ENCODE measurements at places on chromosomes 1 and 21.

DNA sequence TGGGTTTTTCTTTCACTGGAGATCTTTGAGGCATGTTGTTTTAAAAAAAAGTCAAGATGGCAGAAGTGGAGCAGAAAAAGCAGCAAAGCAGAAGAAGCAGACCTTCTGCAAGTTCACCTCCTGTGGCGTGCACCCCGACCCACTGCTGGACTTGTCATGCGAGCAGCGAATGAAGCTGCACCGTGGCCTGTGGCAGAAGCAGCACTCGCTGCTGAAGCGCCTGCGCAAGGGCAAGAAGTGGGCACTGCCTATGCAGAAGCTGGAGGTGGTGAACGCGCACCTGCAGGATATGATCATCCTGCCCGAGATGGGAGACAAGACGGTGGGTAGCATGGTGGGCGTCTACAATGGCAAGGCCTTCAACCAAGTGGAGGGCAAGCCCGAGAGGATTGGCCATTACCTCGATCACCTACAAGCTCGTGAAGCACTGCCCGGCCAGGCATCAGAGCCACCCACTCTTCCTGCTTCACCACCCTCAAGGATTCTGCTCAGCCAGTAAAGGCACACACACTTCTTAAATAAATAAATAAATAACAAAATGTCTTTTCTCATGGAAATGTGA lies 22.1 kb downstream of the METTL13 start:
- no peak for DNase-seq

DNA sequence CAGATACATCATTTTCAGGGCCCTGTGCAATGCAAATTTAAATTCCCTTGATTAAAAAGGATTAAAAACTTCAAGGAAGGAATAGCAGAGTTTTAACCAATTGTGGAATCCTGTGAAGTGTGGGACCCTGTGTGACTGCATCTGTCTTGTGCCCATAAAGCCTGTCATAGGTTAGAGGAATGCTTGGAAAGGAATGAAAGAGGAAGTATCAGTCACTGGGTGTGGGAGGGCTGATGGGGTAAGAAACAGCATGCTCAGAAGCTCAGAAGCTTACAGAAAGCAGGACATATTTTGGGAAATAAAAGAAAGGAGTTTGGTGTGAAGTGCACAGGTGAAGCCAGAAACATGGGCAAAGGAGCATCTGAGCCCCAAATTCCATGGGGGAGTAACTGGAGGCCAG lies 150.8 kb upstream of the ETV3 start:
- no peak for DNase-seq

DNA sequence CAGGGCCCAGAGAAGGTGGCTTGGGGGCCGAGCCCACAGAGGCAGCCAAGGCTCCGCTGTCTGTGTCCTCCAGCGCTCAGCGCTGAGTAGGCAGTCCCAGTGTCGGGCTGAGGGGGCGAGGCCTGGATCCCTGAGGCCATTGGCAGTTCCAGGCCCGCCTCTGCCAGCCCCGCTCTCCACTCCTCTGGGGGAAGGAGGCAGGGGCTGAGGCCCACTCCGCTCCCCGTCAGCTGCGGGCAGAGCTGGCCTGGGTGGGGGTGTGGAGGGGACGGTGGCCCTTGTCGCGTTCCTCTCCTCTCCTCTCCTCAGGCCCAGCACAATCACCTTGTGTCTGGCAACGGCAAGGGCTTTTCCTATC lies 132.8 kb downstream of the CASZ1 start:
- no peak for DNase-seq

DNA sequence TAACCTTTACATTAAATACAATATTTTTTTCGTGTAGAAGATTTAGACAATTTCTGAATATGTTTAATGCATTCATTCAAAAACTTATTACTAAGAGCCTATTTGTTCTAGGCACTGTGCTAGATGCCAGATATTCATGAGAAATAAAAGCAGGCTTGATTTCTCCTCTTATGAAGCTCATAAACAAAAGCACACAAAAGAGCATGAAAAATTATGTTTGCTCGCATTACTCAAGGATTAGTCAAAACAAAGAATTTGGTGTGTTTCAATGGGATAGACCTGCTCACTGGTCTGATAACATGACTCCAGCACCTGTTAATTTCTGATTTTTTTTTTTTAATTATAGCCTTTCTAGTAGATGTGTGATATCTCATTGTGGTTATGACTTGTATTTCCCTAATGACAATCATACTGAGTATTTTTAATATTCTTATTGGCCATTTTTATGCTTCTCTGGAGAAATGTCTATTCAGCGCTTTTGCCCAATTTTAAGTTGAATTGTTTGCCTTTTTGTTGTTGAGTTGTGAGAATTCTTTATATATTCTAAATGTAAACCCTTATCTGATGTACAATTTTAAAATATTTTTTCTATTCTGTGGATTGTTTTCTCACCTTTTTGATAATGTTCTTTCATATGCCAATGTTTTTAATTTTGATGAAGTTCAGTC lies 382.3 kb upstream of the ADGRL4 start:
- no peak for DNase-seq

DNA sequence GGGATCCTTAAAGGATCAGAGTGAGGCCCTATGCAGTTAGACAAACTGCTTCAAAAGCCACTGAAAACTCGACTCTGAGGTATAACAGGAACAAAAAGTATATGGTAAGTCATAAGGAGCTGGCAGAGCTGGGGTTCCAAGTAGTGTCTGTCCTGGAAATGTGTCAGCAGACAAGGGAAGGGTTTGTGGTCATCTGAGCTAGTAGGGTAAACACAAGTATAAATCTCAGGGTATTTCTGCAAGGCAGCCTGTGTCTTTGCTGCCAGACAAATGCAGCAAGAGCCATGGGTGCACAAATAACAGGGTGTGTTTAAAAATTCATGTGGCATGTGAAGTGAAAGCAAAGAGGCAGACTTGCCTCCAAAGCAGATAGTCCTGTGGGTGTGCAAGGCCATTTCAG lies 759.0 kb upstream of the ADAMTS5 start:
- DNase-seq = no peak

- DNase-seq = no peak
Measured at GRCh38 chr1:228310162-228310792, 96.4 kb downstream of the TRIM11 start.

GRCh38 chr1:180236698-180237509 lies 6.8 kb downstream of the LHX4 start:
- DNase-seq = no peak

- no peak for DNase-seq
Measured at GRCh38 chr1:239826211-239826610, 265.5 kb upstream of the FMN2 start.

- DNase-seq = no peak
Measured at GRCh38 chr21:36565540-36565939, 85.6 kb upstream of the CLDN14 start.

DNA sequence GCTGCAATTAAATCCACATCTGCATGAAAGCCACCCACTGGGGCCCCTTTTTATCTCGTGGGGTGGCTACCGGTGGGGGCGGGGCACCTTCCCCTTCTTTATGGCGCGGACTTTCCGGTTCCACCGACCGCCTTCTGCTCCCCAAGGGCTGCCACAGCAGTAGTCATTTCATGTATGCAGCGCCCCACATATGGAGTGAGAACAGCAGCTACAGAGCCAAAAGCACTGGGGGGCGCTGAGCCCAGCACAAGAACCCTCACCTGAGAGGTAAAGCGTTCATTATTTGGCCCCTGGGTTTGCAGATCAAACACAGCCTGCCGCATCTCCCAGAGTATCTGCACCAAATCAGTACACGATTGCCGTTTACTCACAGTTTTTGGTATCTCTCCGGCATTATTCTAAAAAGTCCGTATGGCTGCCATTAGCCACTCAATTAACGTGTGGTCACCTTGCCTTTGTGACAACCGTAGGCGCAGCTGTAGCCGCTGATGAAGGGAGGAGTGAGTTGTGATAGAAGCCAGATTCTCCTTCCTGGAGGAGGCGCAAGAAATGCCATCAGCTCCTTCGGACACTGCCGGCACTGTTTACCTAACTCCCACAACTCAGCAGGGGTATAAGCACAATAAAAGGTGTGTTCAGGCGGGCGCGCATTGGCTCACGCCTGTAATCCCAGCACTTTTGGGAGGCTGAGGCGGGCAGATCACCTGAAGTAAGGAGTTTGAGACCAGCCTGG lies 30.4 kb upstream of the CR2 start:
- DNase-seq = no peak

DNA sequence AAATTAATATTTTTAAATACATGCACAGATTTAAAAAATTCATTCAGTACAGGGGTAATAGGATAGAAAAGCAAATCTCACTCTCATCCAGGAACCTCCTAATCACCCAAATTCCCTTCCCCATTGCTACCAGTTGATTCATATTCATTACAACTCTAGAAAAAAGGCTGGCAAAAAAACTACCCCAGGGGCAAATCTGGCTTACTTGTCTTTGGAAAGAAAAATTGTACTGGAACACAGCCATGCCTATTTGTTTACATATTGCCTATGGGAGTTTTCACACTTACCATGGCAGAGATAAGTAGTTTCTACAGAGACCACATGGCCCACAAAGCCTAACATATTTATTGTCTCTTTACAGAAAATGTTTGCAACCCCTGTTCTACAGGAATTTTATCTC lies 8.9 kb upstream of the RBM34 start:
- DNase-seq = no peak
